Inflammatory macrophage treated with lipopolysaccharide for 1 hour (primary cell): ENCODE measurements at places on chromosomes 1 and 21.
A peak's percentile ranks its signal among the peaks of the same experiment; 100 is the strongest.

DNA sequence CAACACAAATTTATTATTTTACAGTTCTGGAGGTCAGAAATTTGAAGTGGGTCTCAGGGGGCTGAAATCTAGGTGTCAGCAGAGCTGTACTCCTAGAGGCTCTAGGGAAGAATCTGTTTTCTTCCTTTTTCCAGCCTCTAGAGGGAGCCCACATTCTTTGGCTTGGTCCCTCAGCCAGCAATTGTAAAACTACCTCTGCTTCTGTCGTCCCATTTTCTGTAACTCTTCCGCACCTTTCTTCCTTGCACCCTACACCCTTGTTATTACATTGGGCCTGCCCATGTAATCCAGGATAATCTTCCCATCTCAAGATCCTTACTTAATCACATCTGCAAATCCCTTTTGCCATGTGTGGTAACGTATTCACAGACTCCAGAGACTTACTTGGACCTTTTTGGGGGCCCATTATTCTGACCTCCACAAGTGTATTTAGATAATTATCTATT is 24.8 kb upstream of the THEM4 start:
- DNase-seq, result peak; percentile 48

GRCh38 chr1:208164609-208165008 is 79.6 kb downstream of the PLXNA2 start:
- DNase-seq, result no peak

- no peak for DNase-seq
Observed at GRCh38 chr1:155191904-155192303, 15.8 kb downstream of the THBS3 start.

DNA sequence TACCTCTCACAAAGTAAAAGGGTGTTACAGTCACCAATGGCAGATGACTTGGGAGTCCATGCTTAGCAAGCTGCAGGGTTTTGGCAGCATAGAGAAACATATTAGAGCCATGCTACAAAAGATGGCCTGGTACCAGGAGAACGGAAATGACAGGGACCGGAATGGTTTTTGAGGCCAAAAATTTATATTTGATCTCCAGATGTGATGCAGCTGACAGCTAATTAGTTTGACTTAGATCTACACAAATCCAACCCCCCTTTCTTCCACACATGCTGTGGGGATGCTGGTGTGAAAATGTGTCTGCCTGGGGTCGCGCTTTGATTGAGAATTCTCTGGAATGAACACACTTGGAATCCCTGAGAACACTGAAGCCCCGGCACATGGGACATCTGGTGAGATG is 26.5 kb downstream of the SYF2 start:
- DNase-seq, result no peak

- no peak for DNase-seq
Observed at GRCh38 chr1:85578321-85579295, 2.0 kb upstream of the CCN1 start.

- peak; percentile 15 for DNase-seq
Observed at GRCh38 chr1:193060938-193061337, 1.5 kb downstream of the RO60 start.

- DNase-seq, result no peak
Observed at GRCh38 chr1:94903280-94904009, 23.5 kb downstream of the CNN3 start.

- no peak for DNase-seq
Observed at GRCh38 chr1:22534951-22535350, 28.3 kb upstream of the EPHA8 start.

- peak; percentile 37 for DNase-seq
Observed at GRCh38 chr1:72283307-72284083, 1.2 kb upstream of the NEGR1 start.

DNA sequence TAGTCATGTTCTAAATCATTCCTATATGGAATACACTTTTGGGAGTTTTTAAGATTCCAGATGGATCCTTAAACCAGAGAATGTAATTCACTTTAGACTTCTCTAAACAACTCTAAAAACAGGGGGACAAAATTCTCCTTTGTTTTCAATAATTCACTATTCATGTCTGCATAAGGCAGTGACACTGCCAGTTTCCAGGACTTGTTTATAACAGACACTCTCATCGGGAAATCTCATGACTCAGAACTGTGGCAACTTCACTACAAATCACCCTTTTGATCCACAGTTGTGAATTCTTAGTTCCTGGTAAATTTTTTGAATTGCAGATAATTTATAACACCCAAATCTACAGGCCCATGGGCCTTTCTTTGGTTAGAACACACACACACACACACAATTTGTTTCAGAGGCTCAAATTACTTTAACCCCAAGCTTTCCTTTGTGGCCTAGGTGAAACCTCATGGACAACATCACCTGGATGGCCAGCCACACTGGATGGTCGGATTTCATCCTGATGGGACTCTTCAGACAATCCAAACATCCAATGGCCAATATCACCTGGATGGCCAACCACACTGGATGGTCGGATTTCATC is at the start of gene OR2T4:
Gene OR2T4, plus strand, starts transcription at position 545 of the 595 bp plus-strand sequence. Its CDS starts 0 bp downstream, at position 545.
- DNase-seq, result no peak

GRCh38 chr1:162008799-162009198 is 14.9 kb downstream of the OLFML2B start:
- DNase-seq, result no peak

DNA sequence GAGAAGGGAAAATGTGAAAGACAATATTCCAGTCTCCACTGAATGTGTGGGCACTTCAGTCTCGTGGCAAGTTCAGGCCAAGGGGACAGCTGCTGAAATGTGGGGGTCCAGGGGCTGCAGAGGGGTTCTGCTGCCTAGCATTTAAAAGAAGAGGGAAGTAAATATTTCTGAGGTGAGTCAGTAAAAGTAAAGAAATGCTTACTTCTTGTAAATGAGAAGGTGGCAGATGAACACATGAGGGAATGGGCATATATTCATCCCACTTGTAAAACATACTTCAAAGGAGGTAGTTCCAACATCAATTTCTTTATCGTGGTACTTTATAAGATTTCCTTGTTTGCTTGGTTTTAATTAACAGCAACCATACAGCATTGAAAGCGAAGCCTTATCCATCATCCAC is 63.1 kb upstream of the HIVEP3 start:
- DNase-seq, result no peak

DNA sequence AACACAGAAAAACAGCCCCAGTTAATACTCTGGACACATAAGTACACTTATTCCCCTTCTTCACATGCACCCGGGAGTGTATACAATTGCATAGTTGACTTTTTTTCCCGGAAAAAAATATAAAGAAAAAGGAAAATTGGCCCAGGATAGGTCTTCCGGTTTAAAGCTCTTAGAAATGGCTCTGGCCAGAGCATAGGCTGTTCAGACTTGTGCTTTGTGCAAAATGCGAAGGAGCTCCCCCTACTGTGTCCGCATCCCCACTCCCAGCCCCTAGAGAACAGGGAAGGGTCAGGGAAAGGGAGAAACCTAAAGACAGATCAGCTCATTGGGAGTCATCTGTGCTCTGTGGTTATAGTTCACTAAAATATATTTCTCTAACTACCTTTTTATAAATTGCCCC is 5.5 kb upstream of the MTMR11 start:
- no peak for DNase-seq

DNA sequence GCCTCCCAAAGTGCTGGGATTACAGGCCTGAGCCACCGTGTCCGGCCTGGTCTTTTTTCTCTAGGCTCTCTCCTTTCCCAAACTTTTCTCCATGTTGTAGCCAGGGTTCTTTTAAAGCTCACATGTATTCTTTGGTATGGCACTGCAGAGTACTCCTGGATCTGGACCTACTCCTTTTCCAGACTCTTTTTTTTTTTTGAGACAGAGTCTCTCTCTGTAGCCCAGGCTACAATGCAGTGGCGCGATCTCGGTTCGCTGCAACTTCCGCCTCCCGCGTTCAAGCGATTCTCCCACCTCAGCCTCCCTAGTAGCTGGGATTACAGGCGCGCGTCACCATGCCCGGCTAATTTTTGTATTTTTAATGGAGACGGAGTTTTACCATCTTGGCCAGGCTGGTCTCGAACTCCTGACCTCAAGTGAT is 602 bp upstream of the MED18 start:
- DNase-seq, result no peak

GRCh38 chr1:88141499-88142074 is 542.5 kb upstream of the PKN2 start:
- no peak for DNase-seq

DNA sequence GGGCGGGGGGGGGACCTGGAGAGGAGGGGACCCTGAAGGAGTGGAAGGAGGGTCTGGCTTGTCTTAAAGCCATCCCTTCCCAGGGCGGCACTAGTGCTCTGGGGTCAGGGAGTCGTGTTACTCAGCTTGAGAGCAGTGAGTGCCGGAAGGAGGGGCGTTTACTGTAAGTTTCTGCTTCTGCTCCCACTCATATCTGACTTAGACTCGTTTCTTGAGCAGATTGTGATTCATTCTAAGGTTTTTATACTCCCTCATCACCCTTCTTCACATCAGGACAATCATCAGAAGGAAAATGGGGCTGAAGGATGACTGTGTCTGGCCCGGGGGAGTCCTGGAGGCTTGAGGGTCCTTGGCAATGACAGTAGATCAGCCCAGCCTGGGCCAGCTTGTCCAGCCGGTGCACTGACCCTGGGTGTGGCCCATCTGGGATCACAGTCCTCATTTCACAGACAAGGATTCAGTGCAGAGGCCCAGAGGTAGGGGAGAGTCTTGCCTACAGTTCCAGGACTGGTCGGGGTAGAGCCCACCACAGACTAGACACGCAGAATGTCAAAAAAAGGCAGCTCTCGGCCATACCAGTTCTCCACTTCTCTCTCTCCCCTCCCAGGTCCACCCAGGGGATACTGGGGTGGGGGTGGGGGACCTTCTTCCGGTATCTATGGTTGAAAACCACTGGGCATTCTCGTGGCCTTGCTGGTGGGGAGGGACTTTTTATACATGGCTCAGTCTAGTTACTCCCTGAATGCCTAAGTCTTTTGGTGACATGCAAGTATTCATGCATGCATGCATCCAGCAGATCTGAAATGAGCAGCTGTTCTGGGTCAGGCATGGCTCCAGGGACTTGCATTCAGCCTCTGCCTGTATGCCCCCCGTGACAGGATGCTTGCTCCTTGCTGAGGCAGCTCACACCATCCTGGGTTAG is 5.1 kb downstream of the TNFRSF8 start:
- DNase-seq, result peak; percentile 37

DNA sequence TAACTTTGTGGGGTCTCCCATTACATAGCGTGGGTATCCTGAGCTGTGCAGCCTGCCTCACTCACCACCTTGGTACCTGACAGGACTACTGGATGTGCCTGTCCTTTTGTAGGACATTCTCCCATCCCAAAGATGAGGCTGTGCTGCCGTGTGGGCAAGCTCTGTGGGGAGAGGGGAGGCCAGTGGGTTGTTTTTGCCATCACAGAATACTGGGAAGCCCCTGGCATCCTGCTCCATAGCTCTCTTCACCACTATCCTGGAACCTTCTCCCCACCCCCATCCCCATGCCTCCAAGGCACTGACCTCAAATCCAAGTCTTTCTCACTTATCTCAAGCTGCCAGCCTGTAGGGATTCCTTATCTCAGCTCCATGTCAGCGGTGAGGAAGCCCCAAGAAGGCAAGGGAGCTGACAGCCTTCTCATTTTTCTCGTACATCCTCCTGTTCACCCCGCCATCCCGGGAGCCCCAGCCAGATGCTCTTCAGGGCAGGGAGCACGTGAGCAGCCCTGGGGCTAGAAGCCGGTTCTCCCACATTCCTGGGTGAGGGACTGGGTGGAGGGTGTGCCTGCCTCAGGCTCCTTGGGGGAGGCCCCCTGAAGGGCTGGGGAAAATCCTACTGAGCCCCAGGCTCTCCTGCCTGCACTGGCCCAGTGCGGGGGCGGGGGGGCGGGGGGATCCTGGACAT is 2.4 kb upstream of the ELF3 start:
- no peak for DNase-seq

- DNase-seq, result peak; percentile 38
Observed at GRCh38 chr1:165828103-165828668, 772 bp downstream of the UCK2 start.

DNA sequence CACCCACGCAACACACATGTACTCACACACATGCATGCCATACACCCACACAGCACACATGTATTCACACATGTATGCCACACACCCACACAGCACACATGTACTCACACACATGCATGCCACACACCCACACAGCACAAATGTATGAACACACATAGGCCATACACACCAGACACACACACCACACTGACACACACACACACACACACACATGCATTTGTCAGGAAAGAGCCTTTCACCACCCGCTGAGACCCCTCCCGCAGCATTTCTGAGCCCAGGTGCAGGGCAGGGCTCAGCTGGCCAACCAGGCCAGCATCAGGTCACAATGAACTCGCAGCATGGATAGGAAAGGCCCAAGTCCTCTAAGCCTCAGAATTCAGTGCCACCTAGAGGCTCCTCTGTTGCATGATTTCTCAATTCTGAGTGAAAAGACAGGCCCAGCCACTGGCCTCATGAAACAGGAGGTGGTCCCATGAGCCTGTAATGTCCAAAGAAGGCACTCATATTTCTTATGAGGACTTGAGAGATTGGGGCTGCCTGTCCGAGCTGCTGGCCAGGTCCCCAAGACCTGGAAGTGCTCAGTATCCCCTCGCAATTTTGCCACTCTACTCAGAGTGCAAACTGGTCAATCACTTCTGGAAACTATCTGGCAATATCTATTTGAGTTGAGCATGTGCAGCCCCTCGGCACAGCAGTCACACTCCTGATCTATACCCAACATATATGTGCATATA is 57.3 kb downstream of the PSMG1 start:
- DNase-seq, result peak; percentile 66
